ENCODE measurements at places on chromosomes 1 and 21.

DNA sequence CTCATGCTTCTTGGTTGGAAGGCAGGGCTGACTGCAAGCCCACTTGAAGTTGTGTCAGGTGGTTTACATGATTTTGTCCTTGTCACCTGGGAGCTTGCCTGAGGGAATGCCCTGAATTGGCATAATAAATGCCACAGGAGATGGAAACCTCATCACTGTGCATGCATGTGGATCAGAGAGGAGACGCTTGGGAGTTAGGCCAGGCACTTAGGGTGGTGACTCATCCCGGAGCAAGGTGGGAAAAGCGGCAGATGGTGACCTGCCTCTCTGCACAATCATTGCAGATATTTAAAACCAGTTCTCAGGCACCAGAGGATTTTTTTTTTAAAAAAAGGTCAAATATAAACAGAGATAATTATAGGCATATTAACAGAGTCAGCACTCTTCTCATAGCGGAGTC, 202.2 kb upstream of the KIAA0040 start:
- no peak for DNase-seq

- no peak for DNase-seq
Measured at GRCh38 chr1:229380536-229381160, 37.8 kb upstream of the CCSAP start.

DNA sequence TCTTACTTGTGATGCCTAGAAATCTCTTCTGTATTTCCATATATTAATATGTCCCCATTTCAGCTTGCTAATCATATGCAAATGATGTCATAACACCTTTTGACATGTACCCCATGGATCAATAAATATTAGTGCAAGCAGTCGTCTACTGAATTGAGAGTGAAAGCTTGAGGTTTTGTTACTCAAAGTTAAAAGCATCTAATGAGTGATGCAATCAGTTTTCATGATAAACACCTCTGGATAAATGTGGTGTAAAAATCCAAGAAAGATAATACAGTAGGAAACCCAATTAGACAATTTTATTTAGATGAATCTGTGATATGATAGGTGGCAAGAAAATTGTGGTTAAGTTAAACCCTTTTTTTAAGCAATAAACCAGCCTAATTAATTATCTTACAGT, 141.2 kb upstream of the DMRTA2 start:
- no peak for DNase-seq

DNA sequence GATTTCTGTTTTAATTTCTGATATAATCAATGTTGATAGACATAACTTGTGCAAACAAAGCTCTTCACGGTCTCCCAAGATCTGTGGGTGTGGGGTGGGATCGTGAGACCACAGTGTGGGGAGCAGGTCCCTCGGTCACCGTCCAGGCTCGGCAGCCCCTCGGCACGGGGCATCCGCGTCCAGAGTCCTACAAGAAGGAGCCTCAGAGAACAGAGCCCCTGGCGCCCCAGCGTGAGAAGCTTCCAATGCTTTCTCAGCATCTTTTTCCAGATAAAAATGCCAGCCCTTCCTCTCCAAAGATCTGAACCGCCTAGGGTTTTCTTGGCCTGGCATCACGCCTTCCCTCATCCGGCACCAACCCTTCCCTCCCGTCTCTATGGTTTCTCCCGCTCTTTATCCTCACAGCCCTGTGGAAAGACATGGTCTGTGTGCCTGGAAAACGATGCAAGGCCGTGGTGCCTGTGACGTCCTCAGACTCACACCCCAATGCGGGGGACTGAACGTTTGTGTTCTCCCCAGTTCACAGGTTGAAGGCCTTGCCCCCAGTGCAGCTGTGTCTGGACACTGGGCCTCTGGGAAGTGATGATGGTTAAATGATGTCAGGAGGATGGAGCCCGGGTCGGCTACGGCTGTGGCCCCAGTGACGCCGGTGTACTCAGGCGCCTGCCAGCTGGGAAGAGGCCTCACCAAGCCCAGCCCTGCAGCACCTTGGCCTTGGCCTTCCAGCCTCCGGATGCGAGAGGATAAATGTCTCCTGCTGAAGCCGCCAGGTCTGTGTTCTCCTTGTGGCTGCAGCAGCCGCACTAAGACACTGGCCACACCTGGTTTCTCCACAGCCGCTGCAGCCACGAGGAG, 45.9 kb upstream of the COL6A2 start:
- DNase-seq = no peak

- DNase-seq = peak; percentile 74
Measured at GRCh38 chr1:11650331-11650991, 3.8 kb downstream of the FBXO2 start.

GRCh38 chr1:228768355-228769000, 33.2 kb downstream of the RHOU start:
- peak; percentile 91 for DNase-seq

DNA sequence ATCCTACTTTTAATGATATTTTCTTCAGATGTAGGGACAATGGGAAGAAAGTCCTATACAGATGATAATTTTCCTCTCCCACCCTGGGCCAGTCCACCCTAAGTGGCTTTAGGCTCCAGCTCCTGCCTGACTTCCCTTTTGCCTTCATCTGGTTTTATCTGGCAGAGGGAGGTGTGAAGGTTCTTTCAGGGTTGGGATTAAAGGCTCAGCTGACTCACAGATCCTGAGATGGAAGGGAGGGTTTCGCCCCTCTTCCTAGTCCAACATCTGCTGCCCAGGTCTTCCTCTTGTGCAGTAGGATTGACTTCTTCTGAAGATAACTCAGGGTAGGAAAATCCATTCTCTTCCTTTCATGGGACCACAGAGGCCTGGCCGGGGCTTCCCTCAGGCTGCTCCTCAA, 362.4 kb upstream of the KAZN start:
- no peak for DNase-seq

- DNase-seq = no peak
Measured at GRCh38 chr1:182848736-182849135, 9.6 kb downstream of the DHX9 start.

DNA sequence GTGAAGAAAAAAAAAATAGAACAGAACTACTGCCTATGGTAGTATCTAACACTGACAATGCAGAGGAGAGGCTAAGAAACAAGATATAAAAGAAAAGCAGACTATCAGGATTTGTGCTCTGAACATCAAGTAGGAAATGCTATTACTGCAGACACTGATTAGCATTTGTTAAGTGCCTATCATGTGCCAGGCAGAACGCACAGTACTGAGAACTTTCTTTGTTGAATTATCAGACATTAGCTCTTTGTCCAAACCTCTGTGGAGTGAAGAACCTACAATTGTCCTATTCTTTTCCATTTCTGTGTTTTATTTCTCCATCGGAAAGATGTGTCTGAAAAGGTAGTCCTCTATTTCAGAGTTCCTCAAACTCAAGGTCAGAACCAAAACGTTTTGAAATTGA, 30.5 kb upstream of the DISP1 start:
- DNase-seq = no peak

GRCh38 chr1:209458921-209459320, 124.6 kb upstream of the CAMK1G start:
- no peak for DNase-seq

- no peak for DNase-seq
Measured at GRCh38 chr1:38533772-38534472, 325.6 kb downstream of the RRAGC start.

GRCh38 chr1:162631546-162632191, 595 bp upstream of the DDR2 start:
- peak; percentile 40 for DNase-seq

DNA sequence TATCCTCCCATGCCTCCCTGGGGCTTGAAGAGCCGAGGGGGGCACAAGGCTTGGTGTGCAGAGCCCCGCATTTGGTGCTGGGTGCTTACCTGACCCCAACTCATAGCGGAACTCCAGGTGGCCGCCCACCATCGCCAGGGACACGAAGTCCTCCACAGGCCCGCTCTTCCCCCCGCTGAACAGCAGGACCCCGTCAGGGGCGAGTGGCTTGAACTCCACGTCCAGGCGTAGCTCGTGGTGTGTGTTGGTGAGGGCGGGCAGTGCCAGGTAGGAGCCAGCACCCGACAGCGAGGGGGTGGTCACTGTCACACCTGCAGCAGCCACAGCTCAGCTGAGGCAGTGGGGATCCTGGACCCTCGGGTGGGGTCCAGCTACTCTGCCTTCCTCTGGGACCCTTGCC, 17.2 kb downstream of the LDLRAD2 start:
- no peak for DNase-seq

GRCh38 chr1:53963460-53963859, 17.3 kb downstream of the LRRC42 start:
- DNase-seq = no peak

- DNase-seq = no peak
Measured at GRCh38 chr1:117654493-117655219, 48.8 kb downstream of the TENT5C start.

DNA sequence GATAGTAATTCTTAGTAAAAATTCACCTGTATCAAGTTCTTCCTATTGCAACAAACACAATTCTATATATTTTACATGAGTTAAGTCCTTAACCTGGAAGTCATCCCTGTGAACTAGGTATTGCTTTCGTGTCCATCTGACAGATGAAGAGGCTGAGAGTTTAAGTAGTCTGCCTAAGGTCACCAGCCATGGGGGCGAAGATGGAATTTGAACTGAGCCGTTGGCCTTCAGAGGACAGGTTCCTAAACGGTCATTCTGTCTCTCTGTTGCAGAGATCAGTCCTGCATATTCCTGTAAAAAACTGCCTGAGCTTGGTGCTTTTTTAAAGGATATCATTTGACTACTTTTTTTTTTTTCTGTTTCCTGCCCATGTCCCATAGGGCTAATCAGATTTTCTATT, 10.2 kb upstream of the POFUT2 start:
- no peak for DNase-seq

DNA sequence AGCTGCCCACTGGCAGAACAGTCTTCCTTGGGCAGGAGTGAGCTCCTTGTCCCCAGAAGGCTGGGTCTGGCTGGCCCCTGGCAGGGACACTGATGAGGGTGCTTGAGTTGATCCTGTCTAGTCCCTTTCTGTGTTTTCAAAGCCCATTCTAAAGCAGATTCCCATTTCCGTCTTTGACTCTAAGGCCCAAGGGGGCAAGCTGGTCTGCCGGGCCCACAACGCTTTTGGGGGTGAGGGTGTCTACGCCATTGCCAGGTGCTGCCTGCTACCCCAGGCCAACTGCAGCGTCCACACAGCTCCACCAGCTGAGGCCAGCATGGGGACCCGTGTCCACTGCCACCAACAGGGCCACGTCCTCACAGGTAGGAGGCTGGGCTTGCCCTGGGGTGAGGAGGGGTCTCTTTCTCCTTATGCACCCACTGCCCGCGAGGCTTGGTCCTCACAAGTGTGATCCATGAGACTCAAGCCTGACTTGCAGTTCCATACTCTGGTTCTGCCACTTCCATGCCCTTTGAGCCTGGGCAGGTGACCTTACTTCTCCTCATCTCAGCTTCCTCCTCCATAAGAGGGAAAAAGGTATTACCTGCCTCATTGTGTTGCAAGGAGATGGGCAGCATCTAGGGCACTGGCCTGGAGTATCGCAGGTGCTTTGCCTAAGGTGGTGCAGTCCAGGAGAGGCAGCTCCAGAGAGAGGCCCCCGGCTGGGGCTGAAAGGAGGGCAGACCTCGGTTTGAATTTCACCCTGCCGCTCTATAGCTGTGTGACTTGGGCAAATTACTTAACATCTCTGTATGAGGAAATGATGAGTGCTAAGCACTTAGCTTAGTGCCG, 20.2 kb downstream of the PCSK9 start:
- no peak for DNase-seq

GRCh38 chr1:226635456-226635941, 86.9 kb downstream of the STUM start:
- no peak for DNase-seq

GRCh38 chr1:221991221-221991620, 249.3 kb upstream of the DUSP10 start:
- no peak for DNase-seq

GRCh38 chr1:4626560-4627319, 27.7 kb upstream of the AJAP1 start:
- no peak for DNase-seq

DNA sequence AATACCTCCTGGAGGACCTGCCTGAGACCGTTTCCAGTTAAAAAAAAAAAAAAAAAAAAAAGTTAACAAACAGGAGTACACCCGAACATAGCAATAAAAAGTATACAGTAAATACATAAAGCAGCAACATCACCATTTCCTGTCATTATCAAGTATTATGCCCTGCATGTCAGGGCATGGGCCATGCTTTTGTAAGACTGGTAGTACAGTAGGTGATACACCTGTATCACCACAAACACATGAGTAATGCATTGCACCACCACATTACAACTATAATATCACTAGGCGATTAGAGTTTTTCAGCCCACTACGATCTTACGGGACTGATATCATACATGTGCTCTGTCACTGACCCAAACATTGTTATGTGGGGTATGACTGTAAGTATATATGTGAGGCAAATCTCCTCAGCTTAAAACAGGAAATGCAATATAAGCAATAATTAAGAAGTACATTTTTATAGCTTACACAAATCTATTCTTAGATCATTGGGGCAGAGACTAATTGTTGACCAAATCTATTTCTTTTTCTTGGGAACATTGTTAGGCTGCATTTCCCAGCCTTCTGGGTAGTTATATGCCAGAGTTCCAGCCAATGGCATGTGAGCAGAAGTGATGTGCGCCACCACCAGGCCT, 98.1 kb downstream of the PLD5 start:
- no peak for DNase-seq

GRCh38 chr1:31701091-31701736, 2.6 kb downstream of the COL16A1 start:
- no peak for DNase-seq

DNA sequence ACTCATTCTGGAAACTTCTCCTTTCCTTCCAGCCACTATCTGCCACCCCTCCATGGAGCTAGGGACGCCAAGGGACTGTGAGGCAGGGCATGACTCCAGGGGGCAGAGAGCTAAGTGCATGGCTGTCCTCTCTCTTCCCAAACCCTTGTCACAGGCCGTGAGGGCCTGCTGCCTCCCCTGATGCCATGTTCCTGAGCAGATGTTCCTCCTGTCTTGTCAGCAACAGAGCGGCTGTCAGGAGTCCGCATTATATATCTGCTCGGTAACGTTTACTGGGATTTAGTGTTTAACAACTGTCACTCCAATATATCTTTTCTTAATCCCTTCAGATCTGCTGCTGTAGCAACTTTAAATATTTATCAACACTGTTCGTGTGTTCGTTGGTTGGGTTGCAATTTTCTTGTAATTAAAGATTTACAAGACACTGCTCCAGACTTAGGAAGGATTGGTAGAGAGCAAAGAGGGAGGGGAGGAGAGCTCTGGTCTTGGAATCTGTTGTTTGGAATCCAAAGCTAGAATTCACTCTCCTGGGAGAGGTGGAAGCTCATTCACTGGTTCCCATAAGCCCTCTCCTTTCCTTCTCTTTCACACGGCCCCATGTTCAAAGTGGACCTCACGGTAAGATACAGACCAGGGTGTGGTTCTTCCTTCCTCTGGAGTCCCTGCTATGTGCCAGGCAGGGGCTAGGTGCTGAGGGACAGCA, 76.2 kb downstream of the MDM4 start:
- no peak for DNase-seq
